ENCODE measurements at places on chromosomes 1 and 21. TPM values are rescaled to one million over a fixed set of nuclear protein-coding genes. Genes with fewer than 3 reads are reported as not detected.

GRCh38 chr21:38493549-38494250, 4.6 kb downstream of the ERG start:
- peaks cover 13% of the 10 kb centered on the region for H3K4me1 ChIP-seq
- no peaks in the 10 kb centered on the region for H3K36me3 ChIP-seq
- H3K27me3 ChIP-seq = peaks cover 22% of the 10 kb centered on the region
- DNase-seq = no peak
- no peak overlapping the region for H3K27ac ChIP-seq

DNA sequence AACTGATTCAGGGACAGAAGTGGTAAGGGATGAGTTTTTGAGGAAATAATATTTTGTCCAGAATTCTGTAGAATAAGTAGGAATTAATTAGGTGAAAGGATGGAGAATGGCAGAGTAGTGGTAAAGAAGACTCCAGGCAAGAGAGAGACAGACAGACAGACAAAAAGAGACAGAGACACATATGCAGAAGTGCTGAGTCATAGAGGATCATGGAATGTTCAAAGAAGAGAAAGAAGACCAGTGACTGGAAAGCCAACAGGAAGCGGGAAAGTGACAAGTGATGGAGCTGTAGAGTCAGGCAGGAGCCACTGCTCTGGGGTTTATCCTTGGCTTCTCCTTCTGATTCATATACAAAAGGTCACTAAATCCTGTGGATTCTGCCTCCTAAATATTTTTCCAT, 85.9 kb downstream of the UROD start:
- no peaks in the 10 kb centered on the region for H3K4me1 ChIP-seq
- no peak overlapping the region for H3K27ac ChIP-seq
- H3K36me3 ChIP-seq = no peaks in the 10 kb centered on the region
- H3K27me3 ChIP-seq = no peaks in the 10 kb centered on the region

GRCh38 chr1:112794654-112795239, 79.6 kb upstream of the PPM1J start:
- no peak overlapping the region for H3K4me3 ChIP-seq
- no peak overlapping the region for H3K27ac ChIP-seq
- no peaks in the 10 kb centered on the region for H3K27me3 ChIP-seq

- no peak overlapping the region for H3K4me3 ChIP-seq
- no peaks in the 10 kb centered on the region for H3K36me3 ChIP-seq
- H3K4me1 ChIP-seq = no peaks in the 10 kb centered on the region
- no peak overlapping the region for H3K27ac ChIP-seq
- peaks cover 81% of the 10 kb centered on the region for H3K27me3 ChIP-seq
Measured at GRCh38 chr1:13514821-13515220, 1.0 kb upstream of the LRRC38 start.

DNA sequence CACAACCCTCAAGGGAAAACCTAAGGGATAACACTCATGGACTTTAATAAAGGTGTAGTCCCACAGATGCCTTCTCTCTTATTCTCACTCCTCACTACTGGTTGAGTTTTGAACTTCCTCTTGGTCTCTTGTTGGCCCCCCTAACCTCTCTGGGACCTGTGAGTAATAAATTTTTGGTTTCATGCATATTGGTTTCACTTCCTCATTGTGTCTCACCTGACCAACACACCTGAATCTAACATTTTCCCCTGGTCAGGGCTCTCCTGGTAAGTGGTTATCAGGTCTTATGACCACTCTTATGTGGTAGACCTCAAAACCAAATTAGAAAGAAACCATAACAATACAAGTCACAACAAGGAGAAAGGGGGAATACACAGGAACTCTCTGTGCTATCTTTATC, 60.5 kb upstream of the PRMT6 start:
- no peaks in the 10 kb centered on the region for H3K27me3 ChIP-seq
- no peaks in the 10 kb centered on the region for H3K4me1 ChIP-seq
- H3K36me3 ChIP-seq = no peaks in the 10 kb centered on the region
- H3K27ac ChIP-seq = no peak overlapping the region
- H3K4me3 ChIP-seq = no peak overlapping the region

DNA sequence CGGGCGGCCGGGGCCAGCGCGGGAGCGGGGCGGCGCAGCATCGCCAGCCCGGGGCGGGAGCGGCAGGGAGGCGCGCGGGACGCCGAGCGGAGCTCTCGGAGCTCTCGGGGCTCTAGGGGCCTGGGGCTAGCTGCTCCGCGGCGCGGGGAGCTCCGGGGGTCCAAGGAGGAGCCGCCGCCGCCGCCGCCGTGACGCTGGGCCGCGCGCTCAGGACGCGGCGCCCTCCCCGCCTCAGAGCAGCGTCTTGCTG, 147 bp downstream of the CLSTN1 start:
- H3K36me3 ChIP-seq = no peaks in the 10 kb centered on the region
- DNase-seq = no peak
- peak overlapping the region; percentile 83 for H3K4me3 ChIP-seq

- H3K4me1 ChIP-seq = 0 out of 2 replicates have a peak, but pooled peaks cover 3% of the 10 kb centered on the region
- no peak overlapping the region for H3K4me3 ChIP-seq
- H3K27me3 ChIP-seq = no peaks in the 10 kb centered on the region
- H3K36me3 ChIP-seq = no peaks in the 10 kb centered on the region
- DNase-seq = no peak
Measured at GRCh38 chr1:101193733-101194169, 43.1 kb upstream of the S1PR1 start.

DNA sequence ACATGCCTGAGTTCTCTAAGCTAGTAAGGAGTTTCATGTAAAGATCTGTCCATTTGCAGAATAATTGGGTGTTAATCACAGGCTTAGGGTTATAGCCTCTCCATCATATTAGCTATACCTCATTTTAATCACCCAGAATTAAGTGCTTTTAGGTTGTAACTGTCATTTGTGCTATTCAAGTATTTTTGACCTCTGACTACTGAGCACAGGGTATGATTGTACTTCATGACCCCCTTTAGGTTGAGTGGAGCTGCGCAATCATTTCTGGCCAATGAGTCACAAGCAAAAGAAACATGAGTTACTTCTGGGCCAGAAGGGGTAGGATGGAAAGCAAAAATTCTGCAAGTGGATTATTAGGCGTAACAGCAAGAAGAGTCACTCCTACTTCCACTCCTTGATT, 8.4 kb upstream of the SNX7 start:
- no peak for DNase-seq
- no peak overlapping the region for H3K4me3 ChIP-seq
- H3K27ac ChIP-seq = no peak overlapping the region
- no peaks in the 10 kb centered on the region for H3K4me1 ChIP-seq
- no peaks in the 10 kb centered on the region for H3K36me3 ChIP-seq
- H3K27me3 ChIP-seq = no peaks in the 10 kb centered on the region

GRCh38 chr1:231420959-231421545, 1.0 kb downstream of the EGLN1 start:
- H3K4me3 ChIP-seq = peak overlapping the region; percentile 85
- no peaks in the 10 kb centered on the region for H3K36me3 ChIP-seq
- peak; percentile 45 for DNase-seq

GRCh38 chr1:183191833-183192232, 5.8 kb downstream of the LAMC2 start:
- H3K27me3 ChIP-seq = no peaks in the 10 kb centered on the region
- peak; percentile 36 for DNase-seq
- peaks cover 3% of the 10 kb centered on the region for H3K36me3 ChIP-seq
- peaks cover 36% of the 10 kb centered on the region for H3K4me1 ChIP-seq

- no peaks in the 10 kb centered on the region for H3K4me1 ChIP-seq
- H3K27ac ChIP-seq = no peak overlapping the region
- H3K27me3 ChIP-seq = no peaks in the 10 kb centered on the region
- no peaks in the 10 kb centered on the region for H3K36me3 ChIP-seq
- DNase-seq = no peak
- H3K4me3 ChIP-seq = no peak overlapping the region
Measured at GRCh38 chr1:161872506-161872905, 106.4 kb downstream of the ATF6 start.

DNA sequence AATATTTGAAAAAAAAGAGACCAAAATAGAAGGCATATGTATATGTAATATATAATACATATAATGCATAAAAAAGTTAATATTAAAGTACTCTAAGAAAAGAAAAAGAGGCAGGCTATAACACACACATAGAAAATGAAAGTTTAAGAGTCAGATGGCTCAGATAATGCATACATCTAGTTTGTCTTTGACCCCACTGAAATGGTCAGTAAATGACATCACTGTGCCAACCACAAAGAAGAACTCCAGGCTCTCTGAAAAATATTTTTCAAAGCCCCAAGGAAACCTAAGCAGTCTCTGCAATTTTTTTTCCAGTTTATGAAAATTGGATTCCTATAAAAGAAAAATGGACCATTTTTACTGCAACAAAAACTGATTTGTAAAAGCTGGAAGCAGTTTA, 55.4 kb upstream of the SCYL3 start:
- no peaks in the 10 kb centered on the region for H3K4me1 ChIP-seq
- no peak overlapping the region for H3K27ac ChIP-seq
- H3K27me3 ChIP-seq = no peaks in the 10 kb centered on the region
- H3K4me3 ChIP-seq = no peak overlapping the region
- H3K36me3 ChIP-seq = no peaks in the 10 kb centered on the region

DNA sequence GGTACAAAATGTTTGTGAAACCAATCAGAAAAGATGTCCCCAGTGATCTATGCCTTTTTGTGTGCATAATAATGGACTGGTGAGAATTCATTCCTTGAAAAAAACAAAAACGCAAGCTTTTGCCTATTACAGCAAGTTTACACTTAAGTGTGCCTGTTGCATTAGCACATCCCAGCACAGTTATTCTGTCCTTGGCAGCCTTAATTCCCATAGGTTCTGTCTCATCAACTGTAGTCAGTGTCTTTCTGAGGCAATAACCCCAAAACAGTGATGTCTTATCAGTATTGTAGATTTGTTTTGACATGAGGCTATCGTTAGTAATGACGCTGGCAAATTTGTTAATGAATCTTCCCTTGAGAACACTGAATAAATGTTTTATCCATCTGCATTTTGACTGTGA, 109.9 kb upstream of the KCTD3 start:
- no peaks in the 10 kb centered on the region for H3K36me3 ChIP-seq
- H3K27me3 ChIP-seq = no peaks in the 10 kb centered on the region
- no peak overlapping the region for H3K4me3 ChIP-seq
- H3K27ac ChIP-seq = no peak overlapping the region

DNA sequence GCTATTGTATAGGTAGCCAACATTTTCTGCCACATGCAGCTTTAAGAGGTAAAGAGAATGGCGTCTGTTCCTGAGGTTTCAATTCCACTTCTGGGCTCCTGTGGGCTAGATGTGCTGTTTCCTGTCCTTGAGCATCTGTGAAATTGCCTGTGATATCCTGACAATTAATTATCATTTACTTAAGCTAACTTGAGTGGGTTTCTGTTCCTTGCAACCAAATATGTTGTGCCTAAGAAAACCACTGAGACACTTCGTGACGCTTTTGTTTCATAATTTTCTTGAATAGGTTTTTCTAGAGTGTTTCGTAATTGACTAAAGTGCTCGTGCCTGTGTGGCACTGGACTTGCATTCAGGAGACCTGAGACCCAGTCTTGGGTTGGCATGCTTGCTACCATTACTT, 127.3 kb upstream of the POU3F1 start:
- no peak overlapping the region for H3K27ac ChIP-seq
- H3K4me1 ChIP-seq = no peaks in the 10 kb centered on the region
- H3K4me3 ChIP-seq = no peak overlapping the region
- peaks cover 48% of the 10 kb centered on the region for H3K27me3 ChIP-seq
- no peaks in the 10 kb centered on the region for H3K36me3 ChIP-seq

DNA sequence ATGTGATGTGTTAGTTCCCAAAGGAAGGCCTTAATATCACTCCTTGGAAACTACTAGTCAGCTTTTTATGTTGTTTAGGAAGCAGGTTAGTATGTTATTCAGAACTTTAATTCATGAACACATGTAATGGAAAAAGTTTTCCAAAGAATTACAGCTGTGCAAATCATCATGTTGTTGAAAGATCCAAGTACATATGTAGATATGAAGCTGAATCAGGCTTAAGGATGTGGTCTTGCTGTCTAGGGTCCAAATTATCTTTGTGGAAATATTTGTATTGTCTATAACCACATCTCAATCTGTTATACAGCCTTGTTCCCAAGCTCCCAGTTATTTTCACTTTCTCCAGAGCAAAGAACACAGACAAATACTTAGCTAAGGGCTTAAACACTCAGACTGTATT, 231.6 kb downstream of the TPR start:
- DNase-seq = no peak
- H3K4me1 ChIP-seq = no peaks in the 10 kb centered on the region
- no peak overlapping the region for H3K27ac ChIP-seq
- H3K4me3 ChIP-seq = no peak overlapping the region
- H3K36me3 ChIP-seq = no peaks in the 10 kb centered on the region

DNA sequence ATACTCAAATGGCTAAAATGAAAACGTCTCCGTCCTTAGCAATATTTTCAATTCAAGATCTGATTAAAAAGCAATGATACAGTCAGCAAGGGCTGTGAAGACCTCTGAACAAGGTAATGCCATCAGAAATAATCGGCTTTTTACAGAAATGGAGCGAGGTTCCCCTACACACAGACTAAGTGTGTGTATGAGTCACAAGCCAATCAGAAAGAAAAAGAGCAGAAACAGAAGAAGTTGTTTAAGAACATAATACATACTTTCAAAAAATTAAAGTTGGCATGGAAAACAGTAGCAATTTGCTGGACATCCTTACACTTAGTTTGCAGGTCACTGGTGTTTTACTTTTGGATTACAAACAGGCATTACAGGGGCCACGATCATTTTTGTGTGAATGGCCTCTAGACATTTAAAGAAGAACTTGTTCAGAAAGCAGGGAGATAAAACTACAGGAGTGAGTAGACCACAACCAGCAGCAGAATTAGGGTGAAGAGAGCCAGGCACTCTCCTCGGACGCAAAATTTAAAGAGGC, 350.0 kb upstream of the RUNX1 start:
- no peaks in the 10 kb centered on the region for H3K27me3 ChIP-seq
- peaks cover 46% of the 10 kb centered on the region for H3K4me1 ChIP-seq
- no peak overlapping the region for H3K27ac ChIP-seq
- DNase-seq = no peak
- H3K36me3 ChIP-seq = no peaks in the 10 kb centered on the region

The RGS16 gene
- 1.5 TPM for total RNA-seq

The TRAF3IP3 gene
- not detected for total RNA-seq

The PADI1 gene
- 0.73 TPM for total RNA-seq

The SLC5A3 gene
- 13.8 TPM for total RNA-seq

The TLCD4 gene
- total RNA-seq = 8.3 TPM

The PRDM15 gene
- total RNA-seq = 13.4 TPM

The OR6N1 gene
- not detected for total RNA-seq

The SLAMF6 gene
- not detected for total RNA-seq

The TTLL7 gene
- 6.8 TPM for total RNA-seq

Measured in PC-3 (cell line).